ENCODE measurements at places on chromosomes 12 and 14.

GRCh38 chr14:85934123-85934885, 404.4 kb downstream of the FLRT2 start:
- DNase-seq: no peak

GRCh38 chr14:54554401-54554800, 12.5 kb upstream of the SAMD4A start:
- no peak for DNase-seq

DNA sequence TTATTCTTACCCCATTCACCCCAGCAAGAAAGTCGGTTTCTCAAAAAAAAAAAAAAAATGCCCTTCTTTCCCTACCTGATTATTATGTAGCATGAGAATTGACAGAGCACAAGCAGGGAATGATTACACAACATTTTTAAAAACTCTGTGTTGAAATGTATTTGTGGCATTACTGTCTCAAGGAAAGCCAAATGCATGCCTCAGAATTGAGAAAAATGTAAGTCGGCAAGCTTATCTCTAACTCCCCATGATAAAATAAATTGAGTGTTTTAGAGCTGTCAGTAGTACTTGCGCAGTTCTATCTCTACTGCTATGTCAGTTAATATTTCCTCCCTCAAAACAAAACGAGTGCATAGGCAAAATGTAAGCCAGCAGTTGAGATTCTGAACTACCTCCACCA, 25.7 kb downstream of the ANO4 start:
- no peak for DNase-seq

DNA sequence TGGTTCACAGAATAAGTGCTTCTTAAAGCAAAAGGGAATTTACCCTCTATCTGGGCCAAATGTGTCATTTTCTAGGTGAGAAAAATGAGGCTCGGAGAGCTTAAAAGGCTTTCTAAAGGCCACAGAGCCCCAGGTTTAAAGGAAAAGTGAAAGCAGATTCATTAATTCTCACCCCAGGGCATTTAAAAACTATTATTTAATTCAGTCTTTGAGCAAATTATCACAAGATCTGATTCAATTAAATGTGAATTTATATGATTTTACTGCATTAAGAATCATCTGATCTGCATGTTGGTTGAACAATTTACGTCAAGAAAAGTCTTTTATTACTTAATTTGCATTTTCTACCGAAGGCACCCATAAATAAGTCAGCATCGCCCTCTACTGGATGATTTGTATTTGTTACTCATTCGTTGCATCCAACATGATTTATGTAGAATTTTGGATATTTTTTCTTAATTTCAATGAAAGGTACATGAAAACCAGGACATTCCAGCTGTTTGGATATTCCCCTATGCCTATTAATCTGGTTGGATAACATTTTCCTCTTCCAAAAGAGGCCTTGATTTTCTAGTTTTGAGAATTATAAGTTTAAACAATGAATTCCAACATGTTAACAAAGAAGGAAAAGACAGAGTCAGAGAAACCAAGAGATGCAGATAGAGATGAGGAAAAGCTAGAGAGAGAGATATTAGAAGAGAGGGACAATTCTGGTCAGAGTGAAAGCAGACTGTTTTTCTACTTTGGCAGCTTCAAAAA, 19.1 kb upstream of the DHRS7 start:
- peak; percentile 46 for DNase-seq

GRCh38 chr12:57046947-57047890, 2.7 kb downstream of the MYO1A start:
- no peak for DNase-seq

GRCh38 chr14:31283578-31284252, 76.1 kb upstream of the HECTD1 start:
- no peak for DNase-seq

GRCh38 chr12:24153079-24153478, 203.6 kb upstream of the SOX5 start:
- DNase-seq: no peak

GRCh38 chr12:96201272-96202227, 7.4 kb downstream of the ELK3 start:
- DNase-seq: no peak

- no peak for DNase-seq
These were observed 9.5 kb downstream of the CLIP1 start for GRCh38 chr12:122412851-122413433.

DNA sequence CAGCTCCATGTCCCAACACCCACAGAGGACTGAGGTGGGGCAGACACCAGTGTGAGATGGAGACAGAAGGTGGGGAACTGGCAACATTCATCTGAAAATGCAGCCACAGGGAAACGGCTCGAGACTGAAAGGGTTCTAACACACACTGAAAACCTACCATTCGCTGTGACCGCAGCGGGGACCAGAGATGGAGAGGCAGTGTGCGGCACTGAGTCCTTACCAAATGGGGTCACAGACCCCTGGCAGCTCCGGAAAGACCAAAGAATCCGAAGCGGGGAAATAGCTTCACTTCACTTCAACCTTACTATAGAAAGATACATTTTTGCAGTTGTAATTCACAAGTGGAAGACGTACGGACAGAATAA, 9.6 kb downstream of the BAG5 start:
- DNase-seq: no peak

DNA sequence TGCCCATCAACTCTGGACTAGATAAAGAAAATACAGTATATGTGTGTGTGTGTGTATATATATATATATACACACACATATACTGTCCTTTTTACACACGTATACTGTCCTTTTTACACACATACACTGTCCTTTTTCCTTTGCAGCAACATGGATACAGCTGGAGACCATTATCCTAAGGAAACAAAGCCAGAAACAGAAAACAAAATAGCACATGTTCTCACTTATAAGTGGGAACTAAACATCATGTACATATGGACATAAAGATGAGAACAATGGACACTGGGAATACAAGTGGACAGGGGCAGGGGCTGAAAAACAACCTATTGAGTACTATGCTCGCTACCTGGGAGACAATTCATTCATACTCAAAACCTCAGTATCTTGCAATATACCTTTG, 23.7 kb downstream of the VDR start:
- no peak for DNase-seq

- no peak for DNase-seq
These were observed 15.6 kb upstream of the CALM1 start for GRCh38 chr14:90381011-90381786.

GRCh38 chr14:50728836-50729235, 60.7 kb upstream of the SAV1 start:
- DNase-seq: no peak

DNA sequence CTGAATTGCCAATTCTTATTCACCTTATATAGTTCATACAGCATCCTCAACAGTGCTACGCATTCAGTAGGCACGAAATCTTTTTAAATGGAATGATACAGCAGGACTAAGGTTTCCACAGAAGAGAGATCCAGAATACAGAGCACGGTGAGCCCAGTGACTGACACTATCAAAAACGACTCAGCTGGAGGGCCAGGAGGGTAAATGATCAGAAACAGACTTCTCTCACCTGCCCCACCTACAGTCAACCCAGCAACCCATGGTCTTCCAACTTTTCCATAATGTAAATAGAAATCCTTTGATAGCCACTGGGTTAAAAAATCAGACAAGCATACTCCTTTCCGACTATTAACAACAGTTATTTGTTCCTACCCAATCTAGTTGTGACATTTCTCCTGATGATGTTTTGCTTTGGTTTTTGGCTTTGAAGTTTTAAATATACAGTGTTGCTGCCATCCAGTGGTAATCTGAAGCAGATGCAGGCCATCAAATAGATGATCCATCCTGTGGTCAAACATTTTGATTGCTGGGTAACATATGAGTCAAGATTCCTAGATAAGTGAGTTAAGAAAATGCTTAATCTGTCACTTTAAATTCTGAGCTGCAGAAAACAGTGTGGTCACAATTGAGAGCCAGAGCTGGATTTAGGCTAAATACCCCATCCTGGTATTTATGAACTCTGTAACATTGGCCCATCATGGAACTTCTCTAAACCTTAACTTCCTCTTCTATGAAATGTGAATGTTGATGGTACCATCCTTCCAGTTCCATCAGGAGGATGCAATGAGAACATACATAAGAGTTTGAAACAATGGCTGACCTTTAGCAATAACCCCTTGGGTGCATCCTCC, 42.0 kb downstream of the GPHB5 start:
- peak; percentile 17 for DNase-seq

DNA sequence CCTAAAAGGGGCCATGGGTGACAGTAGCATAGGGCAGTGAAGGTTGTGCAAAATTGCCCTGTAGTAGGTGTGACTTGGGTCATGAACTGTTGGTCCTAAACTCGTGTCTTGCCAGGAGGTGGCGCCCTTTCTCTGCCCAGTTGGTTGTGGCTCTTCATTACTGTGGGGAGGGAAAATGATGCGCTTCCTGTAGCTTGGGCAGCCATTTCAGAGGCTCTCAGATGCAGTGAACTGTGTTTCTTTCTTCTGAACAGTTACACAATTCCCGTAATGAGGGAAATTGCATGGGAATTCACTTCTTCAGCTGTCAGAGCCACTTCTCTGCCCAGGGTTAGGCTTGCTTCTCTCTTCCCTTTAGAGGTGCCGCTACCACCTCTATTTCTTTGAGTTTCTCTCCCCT, 148.1 kb upstream of the NRXN3 start:
- peak; percentile 40 for DNase-seq

- no peak for DNase-seq
These were observed 3.6 kb downstream of the SMCO3 start for GRCh38 chr12:14810167-14810952.

DNA sequence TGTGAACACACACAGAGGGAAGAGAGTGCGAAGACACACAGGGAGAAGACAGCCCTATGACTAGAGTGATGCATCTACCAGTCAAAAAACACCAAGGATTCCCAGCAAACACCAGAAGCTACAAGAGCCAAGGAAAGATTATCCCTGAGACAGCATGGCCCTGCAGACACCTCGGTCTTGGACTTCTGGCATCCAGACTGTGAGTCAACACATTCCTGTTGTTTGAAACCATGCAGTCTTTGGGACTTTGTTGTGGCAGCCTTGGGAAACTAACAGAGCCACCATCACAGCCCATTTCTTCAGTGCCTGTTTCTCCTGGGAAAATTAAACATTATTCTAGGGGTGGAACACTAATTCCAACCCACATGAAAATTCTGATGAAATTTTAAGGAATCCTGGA, 220.6 kb downstream of the GXYLT1 start:
- DNase-seq: no peak

GRCh38 chr12:114779186-114779585, 95.2 kb upstream of the TBX3 start:
- DNase-seq: no peak

DNA sequence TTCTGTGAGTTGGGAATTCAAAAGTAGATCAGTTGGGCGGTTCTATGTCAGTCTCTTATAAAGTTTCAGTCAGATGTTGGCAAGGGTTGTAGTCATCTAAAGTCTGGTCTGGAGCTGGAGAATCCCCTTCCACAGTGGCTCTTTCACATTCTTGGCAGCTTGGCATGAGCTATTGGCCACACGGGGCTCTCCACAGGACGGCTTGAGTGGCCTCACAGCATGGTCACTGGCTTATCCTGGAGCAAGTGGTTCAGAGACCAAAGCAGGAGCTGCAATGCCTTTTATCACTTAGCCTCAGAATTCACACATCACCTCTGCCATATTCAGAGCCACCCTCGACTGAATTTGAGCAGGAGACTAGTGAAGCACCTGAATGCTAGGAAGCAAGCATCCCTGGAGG, 7.1 kb upstream of the KICS2 start:
- no peak for DNase-seq

GRCh38 chr12:111753144-111753881, 13.4 kb upstream of the ALDH2 start:
- no peak for DNase-seq

- no peak for DNase-seq
These were observed 83.1 kb downstream of the AACS start for GRCh38 chr12:125148316-125148715.

- no peak for DNase-seq
These were observed 18.3 kb upstream of the TXNRD1 start for GRCh38 chr12:104197264-104197663.

- no peak for DNase-seq
These were observed 263.0 kb upstream of the G2E3 start for GRCh38 chr14:30295980-30296379.

DNA sequence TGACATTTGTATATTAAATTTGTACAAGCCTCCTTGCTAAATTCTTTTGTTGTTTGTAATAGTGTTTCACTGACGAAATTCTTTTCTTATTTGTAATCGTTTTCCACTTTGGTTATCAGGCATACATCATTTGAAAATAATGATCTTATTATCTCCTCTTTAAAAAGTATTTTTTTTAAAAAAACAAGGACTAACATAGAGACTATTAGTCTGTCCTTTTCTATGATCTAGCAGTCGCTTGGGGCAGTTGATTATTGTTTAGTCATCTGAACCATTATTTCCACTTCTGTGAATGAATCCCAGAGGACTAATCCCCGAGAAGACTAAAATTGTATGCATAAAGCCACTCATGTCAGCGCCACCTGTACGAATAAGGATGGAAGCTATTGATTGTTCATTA, 11.5 kb downstream of the ADGRD1 start:
- no peak for DNase-seq

GRCh38 chr14:20489093-20489994, 16.0 kb upstream of the RNASE10 start:
- no peak for DNase-seq

- no peak for DNase-seq
These were observed 16.6 kb downstream of the KCTD10 start for GRCh38 chr12:109460538-109460937.

DNA sequence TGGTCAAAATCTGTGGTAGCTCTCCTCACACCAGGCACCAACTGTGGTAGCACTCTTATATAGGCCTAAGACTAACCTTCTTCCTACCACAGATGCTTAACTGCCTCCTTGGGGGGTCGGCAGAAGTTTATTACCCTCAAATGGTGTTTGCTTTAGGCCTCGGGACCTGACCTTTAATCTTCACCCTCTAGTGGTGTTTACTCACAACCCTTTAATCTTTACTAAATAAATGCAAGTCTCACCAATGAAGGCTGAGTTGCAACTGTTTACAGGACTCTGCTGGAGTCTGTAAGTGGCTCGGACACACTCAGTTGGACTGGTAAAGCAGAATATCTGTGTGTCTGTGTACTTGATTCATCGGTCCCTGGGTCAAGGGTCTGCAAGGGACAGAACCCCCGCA, 29.4 kb downstream of the CCER1 start:
- DNase-seq: no peak

GRCh38 chr14:56754921-56755320, 55.4 kb downstream of the OTX2 start:
- DNase-seq: peak; percentile 7

DNA sequence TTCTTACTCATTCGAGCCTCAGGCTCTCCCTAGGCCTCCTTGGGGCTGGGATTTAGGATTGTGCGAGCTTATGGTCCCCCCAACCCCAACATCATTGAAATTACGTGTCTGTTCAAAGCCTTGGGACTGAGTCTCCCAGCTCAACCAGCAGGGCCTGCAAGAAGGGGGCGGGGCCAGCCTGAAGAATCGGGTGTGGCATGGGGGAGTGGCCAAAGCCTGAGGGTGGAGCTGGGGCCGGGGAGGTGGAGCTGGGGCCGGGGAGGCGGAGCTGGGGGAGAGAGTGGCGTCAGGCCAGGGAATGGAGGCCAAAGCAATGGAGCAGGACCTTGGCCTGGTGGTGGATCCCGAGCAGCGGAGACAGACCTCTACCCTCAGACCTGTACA, 24.3 kb upstream of the HSPB8 start:
- no peak for DNase-seq

GRCh38 chr12:123075646-123076171, 75.2 kb downstream of the PITPNM2 start:
- no peak for DNase-seq

GRCh38 chr12:43052441-43052840, 462.9 kb upstream of the PRICKLE1 start:
- peak; percentile 81 for DNase-seq

GRCh38 chr12:82176761-82177490, 181.3 kb downstream of the CCDC59 start:
- peak; percentile 20 for DNase-seq

- DNase-seq: no peak
These were observed 37.9 kb downstream of the GCN1 start for GRCh38 chr12:120156315-120157259.
